Effector memory CD4-positive, alpha-beta T cell (primary cell): ENCODE measurements at places on chromosomes 1 and 21.
A peak's percentile ranks its signal among the peaks of the same experiment; 100 is the strongest.

DNA sequence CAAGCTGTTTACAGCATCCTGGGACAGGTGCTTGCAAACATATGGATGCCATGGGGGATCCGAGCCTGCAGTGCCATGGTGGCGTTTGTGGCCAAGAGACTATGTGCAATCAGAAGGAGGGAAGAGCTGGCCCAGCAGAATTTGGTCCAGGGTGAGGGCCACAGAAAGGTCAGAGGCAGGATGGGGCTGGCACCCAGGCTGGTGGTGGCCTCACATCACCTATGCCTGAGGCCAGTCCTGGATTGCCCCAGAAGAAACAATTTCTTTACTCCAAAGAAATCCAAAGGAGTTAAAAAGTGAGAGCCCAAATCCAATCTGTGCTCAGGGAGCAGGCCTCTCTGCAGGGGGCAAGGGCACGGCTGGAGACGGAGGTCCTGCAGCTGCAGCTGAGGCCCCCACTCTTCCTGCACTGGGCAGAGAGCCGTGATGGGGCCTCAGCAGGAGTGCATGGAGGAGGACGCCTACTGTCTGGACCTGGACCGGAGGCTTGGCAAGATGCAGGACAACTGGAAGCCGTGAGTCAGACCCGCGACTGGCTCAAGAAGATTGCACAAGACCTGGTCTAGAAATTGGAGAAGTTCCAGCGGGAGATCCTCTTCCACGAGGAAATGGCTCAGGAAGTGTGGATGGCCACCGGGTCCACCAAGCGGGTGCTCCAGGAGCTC is 163.5 kb downstream of the RYR2 start:
- no peak overlapping the region for H3K27ac ChIP-seq
- no peaks in the 10 kb centered on the region for H3K27me3 ChIP-seq
- DNase-seq, result no peak
- no peaks in the 10 kb centered on the region for H3K36me3 ChIP-seq

GRCh38 chr1:66237042-66237441 is 296.9 kb upstream of the SGIP1 start:
- no peak overlapping the region for H3K27ac ChIP-seq
- no peak for DNase-seq
- no peak overlapping the region for H3K4me3 ChIP-seq
- no peaks in the 10 kb centered on the region for H3K4me1 ChIP-seq
- H3K36me3 ChIP-seq, result no peaks in the 10 kb centered on the region

GRCh38 chr21:42066521-42066920 is 4.6 kb upstream of the UMODL1 start:
- H3K36me3 ChIP-seq, result no peaks in the 10 kb centered on the region
- H3K27ac ChIP-seq, result no peak overlapping the region
- no peak for DNase-seq
- H3K4me1 ChIP-seq, result peaks cover 18% of the 10 kb centered on the region

- H3K36me3 ChIP-seq, result no peaks in the 10 kb centered on the region
- DNase-seq, result peak; percentile 56
- peaks cover 8% of the 10 kb centered on the region for H3K4me1 ChIP-seq
- no peaks in the 10 kb centered on the region for H3K27me3 ChIP-seq
Measured at GRCh38 chr1:24150234-24151174, 7.6 kb upstream of the IL22RA1 start.

GRCh38 chr1:154327466-154328317 is 2.4 kb downstream of the ATP8B2 start:
- peak overlapping the region; percentile 75 for H3K4me3 ChIP-seq
- H3K4me1 ChIP-seq, result peaks cover 58% of the 10 kb centered on the region
- no peaks in the 10 kb centered on the region for H3K27me3 ChIP-seq
- peaks cover 23% of the 10 kb centered on the region for H3K36me3 ChIP-seq

DNA sequence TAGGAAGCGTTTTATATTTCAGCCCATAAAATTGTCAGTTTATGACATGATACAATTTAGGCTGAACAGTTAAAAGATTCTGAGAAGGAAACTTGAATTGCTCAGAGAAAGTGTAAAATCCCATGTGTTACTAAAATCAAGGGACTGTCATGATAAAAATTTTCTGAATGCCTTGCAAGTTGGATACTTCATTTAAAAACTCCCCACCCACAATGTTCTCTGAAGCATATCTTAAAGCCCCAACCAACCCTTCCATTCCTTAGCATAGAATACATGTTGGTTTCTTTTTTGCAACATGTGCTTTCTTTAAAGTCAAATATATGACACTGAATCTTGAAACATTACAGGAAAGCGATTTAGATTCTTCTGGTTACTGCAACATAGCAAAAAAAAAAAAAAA is 97.4 kb downstream of the MRPL39 start:
- no peak overlapping the region for H3K27ac ChIP-seq
- peaks cover 1% of the 10 kb centered on the region for H3K27me3 ChIP-seq

DNA sequence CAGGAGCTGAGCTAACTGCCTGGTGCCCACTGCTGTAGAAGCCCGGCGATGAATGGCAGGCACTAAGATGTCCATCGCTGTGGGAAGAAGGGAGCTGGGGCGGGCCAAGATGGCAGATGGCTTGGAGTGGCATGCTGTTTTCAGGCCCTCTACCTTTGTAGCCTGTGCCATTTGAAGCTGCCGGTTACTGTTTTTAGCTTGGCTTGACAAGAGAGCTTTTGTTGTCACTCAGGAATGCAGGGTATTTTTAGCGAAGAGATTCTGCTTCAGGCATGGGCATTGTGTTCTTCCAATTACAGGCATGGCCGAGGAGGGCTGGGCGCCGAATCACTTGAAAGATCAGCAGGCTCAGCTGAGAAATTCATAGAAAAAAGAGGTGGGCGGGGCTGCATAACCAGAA is 348.7 kb downstream of the RPS6KC1 start:
- DNase-seq, result no peak
- H3K4me1 ChIP-seq, result no peaks in the 10 kb centered on the region

- no peak overlapping the region for H3K27ac ChIP-seq
- no peaks in the 10 kb centered on the region for H3K4me1 ChIP-seq
- H3K4me3 ChIP-seq, result no peak overlapping the region
- no peak for DNase-seq
- no peaks in the 10 kb centered on the region for H3K27me3 ChIP-seq
Measured at GRCh38 chr1:53277326-53277725, 39.0 kb upstream of the MAGOH start.

- no peak overlapping the region for H3K4me3 ChIP-seq
- no peak for DNase-seq
- H3K27ac ChIP-seq, result no peak overlapping the region
- no peaks in the 10 kb centered on the region for H3K27me3 ChIP-seq
Measured at GRCh38 chr21:17053321-17053720, 459.5 kb upstream of the CXADR start.

GRCh38 chr1:156126043-156126629 is 11.6 kb downstream of the LMNA start:
- H3K4me1 ChIP-seq, result peaks cover 71% of the 10 kb centered on the region
- peaks cover 4% of the 10 kb centered on the region for H3K36me3 ChIP-seq
- no peaks in the 10 kb centered on the region for H3K27me3 ChIP-seq
- DNase-seq, result peak; percentile 76

DNA sequence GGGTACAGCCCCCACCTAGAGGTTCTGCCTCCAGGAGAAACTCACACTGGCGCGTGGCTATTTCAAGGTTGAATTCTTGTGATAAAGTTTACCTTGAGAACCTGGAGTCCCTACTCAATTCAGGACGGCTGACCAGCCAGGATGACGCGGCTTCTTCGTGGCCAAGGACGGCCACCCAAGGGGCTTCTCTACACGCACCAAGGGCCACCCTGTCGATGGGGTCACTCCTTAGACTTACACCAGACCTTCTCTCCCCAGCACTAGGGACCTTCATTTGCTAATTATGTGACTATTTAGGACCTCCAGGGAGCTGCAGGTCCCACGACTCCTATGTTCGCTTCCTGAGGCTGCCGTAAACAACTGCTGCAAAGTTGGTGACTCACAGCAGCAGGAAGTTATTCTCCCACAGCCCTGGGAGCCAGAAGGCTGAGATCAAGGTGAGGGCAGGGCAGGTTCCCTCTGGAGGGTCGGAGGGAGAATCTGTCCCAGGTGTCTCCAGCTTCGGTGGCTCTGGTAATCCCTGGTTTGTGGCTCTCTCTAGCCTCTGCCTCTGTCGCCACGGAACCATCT is 135.9 kb downstream of the NPHP4 start:
- H3K36me3 ChIP-seq, result no peaks in the 10 kb centered on the region
- no peak for DNase-seq
- H3K27ac ChIP-seq, result no peak overlapping the region
- no peaks in the 10 kb centered on the region for H3K27me3 ChIP-seq
- no peaks in the 10 kb centered on the region for H3K4me1 ChIP-seq
- no peak overlapping the region for H3K4me3 ChIP-seq

DNA sequence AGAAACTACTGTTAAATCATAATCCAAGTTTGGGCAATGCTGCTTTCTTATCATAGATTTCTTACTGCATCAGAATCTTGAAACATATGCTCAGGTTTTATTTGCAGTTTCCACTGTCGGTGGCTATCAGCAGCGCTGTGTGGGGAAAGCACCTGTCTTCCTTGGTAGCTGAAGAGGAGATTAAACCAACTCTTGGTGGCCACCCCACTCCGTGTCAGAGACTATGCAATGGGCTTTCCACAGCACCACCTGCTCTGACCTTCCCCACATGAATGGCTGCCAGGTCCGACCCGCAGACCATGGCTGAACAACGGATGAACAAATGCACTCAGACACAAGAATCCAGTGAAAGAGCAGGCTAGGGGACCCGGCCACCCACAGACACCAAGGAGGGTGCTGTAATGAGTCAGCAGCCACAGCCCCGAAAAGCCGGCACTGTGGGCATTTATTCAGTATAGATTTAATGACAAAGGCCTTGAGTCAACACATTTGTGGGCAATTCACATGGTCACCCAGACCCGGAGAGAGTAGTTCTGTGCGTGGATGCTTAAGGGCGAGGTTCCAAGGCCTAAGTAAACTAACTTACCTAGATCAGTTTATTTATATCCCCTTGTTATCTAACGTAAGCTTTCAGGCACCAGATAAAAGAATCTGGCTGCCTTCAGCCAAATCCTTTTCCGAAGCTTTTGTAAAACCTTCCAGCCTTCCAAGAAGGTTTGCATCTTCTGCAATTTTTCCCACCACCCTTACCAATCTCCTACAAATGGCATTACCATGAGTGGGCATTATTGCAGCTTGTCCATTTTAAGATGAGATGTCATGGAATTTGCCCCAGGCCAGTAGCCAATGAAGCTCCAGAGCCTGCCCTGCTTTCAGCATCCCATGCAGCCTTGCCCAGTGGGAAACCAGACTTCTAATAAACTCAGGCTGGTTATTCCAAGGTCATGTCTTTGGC is 82.7 kb downstream of the HLCS start:
- H3K4me1 ChIP-seq, result no peaks in the 10 kb centered on the region
- H3K27ac ChIP-seq, result no peak overlapping the region
- H3K27me3 ChIP-seq, result no peaks in the 10 kb centered on the region

DNA sequence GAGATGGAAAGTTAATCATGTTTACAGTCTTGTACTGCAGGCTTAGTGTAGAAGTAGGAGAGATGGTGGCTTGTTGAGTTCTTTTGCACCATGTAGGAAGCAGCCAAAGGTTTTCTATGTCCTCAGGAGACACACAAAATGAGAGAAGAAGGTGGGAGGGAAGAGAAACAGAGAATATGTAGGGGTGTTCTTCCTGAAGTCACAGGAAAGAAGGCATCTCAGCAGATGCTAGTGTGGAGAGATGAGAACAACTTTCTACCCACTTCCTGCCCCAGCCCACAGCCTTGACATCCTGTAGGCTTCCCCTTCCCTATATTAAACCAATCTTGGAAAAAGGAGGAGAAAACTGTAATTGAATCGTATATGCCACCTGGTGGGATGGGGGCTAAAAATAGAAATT is 217.0 kb downstream of the S1PR1 start:
- no peaks in the 10 kb centered on the region for H3K36me3 ChIP-seq
- peaks cover 12% of the 10 kb centered on the region for H3K4me1 ChIP-seq
- no peak overlapping the region for H3K4me3 ChIP-seq
- no peak overlapping the region for H3K27ac ChIP-seq
- no peaks in the 10 kb centered on the region for H3K27me3 ChIP-seq
- no peak for DNase-seq
